Esophagus mucosa (tissue), 1 donor: ENCODE measurements at places on chromosomes 4 and X.

DNA sequence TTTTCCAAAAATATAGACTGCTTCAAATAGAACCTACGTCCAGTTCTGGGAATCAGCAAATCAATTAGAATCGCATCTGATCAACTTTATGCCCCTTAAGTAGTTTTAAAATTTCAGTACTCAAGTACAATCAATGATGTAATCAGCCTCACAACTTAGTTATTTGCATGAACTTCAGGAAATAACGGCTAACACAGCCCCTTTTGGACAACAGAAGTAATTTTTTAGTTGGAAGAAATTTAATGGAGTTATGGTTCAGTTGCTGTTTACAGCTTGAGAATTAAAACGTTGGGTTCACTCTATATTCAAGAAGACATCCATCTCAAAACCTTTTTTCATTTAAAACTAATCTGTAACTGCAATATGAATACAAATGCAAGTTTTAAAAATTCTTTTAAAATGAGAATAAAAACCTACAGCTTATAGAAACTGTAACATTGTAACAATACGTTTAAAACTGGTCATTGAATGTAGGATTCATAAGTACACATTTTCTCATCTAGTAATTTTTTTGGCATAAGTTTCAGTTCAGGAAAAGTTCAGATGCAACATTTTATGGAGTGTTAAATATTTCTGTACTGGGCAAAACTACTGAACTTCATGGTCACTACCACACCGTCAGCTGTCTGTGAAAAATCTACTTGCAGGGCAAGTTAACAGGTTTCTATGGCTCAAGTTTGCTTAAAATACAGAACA lies 956 bp downstream of the TAPT1 start:
- ATAC-seq, result no peak

- no peak for ATAC-seq
These were observed 17.9 kb upstream of the CDKN2AIP start for GRCh38 chr4:183426507-183426906.

- ATAC-seq, result no peak
These were observed 48.4 kb upstream of the SLC7A3 start for GRCh38 chrX:70979136-70979762.

DNA sequence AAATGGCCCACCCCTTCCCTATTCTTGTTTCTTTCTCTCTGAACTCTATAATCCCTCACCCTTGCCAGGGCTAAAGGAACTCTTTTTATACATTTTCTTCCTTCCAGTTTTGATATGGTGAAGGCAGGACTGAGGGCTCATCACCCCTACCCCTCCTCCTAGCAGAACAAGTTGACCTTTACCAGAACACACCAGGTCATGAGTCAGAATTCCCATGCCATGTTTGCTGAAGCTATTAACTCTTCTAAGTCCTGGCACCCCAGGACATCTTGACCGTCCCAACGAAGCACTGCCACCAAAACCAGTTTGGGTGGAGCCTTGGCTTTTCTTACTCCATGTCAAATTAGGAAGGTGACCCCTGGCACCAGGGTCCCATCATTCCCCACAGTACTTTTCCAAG lies 57.5 kb upstream of the DYNLT3 start:
- ATAC-seq, result no peak

- ATAC-seq, result peak; percentile 32
These were observed at the start of gene CCDC160 for GRCh38 chrX:134236626-134237614. Gene CCDC160 (plus strand): TSS chrX:134237182. CDS start chrX:134244801, 7,619 bp downstream.

DNA sequence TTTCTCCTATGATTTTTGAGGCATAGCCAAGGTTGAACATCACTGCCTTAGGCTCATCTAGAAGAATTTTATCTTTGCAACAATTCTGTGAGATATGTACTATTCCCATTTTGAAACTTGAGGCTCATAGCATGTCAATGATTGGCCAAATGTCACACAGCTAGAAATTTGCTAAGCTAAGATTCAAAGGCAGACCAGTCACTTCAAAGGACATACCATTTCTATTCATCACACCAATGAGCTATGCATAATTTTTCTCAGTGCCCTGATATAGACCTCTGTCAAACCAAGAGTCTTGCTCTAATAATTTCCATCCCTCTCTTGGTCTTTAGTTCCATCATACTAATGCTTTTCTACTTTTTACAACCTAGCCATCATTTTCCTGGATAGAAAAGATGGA lies 27.6 kb upstream of the SERTM2 start:
- ATAC-seq, result no peak

GRCh38 chr4:173909294-173909693 lies 374.2 kb downstream of the FBXO8 start:
- ATAC-seq, result no peak

GRCh38 chr4:140726776-140727500 lies 29.2 kb downstream of the TBC1D9 start:
- ATAC-seq, result no peak

DNA sequence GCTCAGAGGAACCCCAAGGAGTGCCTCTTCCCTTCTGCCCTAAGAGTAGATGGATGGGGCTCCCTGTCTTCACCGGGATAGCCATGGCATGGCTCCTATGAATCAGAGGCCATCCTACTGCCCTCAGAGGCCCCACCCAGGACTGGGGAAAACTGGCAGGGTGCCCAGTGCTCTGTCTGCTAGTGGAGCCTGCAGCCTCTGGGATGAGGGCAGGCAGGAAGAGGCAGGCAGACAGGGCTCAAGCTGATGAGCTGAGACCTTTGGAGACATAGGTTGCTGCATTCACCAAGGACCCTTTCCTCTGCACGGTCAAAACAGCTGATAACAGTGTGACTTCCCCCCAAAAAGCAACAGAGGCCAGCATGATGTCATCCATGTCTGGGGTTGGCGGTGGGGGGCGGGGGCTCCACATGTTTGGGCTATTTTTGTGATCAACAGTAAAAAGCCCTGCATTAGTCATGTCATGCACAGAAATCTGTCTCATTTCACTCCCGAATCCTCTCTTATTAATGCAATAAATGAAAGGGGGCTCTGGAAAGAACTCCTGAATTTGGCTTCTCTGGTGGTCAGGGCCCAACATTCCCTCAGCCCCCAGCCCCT lies 207.6 kb upstream of the MAMLD1 start:
- ATAC-seq, result peak; percentile 26

- no peak for ATAC-seq
These were observed 264.8 kb downstream of the GASK1B start for GRCh38 chr4:157908031-157908430.

DNA sequence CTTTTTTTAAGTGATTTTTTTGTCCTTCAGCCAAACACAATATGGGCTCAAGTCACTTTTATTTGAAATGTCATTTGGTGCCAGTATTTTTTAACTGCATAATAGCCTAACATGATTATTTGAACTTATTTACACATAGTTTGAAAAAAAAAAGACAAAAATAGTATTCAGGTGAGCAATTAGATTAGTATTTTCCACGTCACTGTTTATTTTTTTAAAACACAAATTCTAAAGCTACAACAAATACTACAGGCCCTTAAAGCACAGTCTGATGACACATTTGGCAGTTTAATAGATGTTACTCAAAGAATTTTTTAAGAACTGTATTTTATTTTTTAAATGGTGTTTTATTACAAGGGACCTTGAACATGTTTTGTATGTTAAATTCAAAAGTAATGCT lies 62.1 kb downstream of the EDNRA start:
- ATAC-seq, result no peak

- ATAC-seq, result no peak
These were observed 297.6 kb upstream of the INTU start for GRCh38 chr4:127335073-127335620.

DNA sequence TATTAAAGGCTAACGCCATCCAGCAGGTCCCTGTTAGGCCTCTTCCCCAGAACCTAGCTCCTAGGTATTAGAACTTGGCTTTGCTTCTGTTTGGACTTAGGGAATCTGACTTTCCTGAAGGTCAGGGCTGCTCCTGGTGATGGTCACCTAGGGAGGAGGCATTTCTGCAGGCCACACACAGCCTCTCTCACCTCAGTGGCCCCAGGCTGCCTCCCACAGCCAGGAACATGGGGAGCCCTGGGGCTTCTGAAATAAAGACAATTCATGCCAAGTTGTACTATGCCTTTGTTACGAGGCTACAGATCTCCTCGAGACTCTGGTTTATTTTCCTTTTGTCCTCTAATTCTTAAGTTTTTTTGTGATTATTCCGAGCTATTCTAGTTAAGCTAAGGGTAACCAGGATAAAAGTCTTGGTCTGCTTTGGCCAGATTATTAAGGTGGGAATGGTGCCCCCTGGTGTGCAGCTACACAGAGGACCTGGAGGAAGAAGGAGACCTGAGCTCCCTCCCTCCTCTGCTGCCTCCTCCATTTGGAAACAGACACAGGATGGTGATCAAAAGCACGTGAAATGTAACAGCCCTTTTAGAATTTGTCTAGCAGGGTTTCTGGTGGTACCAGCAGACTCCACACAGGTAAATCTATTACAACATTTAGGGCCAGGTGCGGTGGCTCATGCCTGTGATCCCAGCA lies 131.0 kb downstream of the DCLK2 start:
- peak; percentile 49 for ATAC-seq

DNA sequence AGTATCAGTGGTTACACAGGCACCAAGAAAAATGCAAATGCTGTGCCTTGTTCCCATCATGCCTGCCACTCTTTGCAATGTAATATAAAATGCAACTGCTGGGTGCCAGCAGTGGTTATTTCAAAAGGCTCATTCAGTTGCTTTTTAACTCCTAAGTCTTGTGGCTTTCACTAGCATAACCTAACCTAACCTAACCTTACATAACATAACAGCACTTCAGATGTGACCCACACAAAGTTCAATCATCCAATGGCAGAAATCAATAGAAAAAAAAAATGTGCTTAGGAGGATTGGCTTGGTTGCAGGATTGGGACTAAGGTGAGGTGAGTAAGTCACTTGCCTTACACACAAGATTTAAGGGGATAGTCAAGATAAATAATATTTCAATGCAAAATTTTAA lies 60.2 kb upstream of the VMA21 start:
- no peak for ATAC-seq

GRCh38 chrX:12987900-12988594 lies 13.1 kb downstream of the TMSB4X start:
- ATAC-seq, result no peak

DNA sequence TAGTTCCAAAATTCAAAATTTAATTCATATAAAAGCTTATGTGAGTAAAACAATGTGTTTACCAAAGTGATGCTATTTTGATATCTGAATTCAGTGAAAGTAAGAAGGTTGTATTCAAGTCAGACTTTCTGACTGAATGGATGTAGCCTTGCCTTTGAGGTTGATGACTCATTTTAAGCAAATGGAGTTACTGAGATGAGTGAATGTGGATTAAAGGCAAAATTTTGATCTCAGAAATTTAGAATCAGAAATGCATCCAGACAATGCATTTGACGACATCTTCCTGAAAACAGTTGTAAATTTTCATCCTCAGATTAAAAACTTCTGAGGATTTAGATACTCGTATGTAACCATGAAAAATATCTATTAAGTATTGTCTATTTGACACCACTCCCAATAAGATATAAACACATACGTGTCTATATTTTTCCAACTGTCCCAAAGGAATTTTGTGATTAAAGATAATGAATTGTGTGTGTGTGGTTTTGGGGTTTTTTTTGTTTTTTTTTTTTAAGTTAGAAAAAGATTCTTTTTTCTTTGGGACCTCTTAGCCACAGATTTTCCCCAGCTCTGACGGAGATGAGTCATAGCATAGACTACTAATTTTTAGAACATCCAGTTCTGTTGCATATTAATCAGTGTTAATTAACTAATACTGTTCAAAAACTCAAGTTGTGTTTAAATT lies 34.4 kb downstream of the NFKB1 start:
- ATAC-seq, result no peak

DNA sequence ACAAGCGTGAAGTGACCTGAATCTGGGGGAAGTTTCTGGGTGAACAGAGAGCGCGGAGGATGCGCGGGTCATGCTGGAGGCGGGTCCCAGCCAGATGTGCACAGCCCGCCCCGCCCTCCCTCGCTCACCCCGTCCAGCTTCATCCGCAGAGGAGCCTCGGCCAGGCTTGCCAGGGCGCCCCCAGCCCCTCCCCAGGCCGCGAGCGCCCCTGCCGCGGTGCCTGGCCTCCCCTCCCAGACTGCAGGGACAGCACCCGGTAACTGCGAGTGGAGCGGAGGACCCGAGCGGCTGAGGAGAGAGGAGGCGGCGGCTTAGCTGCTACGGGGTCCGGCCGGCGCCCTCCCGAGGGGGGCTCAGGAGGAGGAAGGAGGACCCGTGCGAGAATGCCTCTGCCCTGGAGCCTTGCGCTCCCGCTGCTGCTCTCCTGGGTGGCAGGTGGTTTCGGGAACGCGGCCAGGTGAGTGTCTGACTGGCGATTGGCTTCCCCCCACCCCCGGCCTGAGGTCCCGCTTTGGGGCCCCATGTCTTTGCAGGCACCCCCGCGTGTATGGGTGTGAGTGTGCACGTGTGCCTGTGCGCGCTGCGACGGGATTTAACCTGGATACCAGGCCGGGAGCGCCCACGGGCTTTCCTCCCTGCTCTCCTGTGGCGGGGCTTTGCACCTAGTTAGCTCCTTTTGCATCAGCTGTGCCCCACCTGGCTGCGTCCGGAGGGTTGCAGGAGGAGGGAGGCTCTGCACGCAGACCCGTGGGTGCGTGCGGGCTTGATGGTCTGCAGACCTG lies at the start of gene EGFL6:
Gene EGFL6, plus strand, starts transcription at position 123 of the 782 bp plus-strand sequence. Its CDS starts 261 bp downstream, at position 384.
- ATAC-seq, result peak; percentile 20

- no peak for ATAC-seq
These were observed 54.2 kb downstream of the EDA start for GRCh38 chrX:69670001-69670555.

DNA sequence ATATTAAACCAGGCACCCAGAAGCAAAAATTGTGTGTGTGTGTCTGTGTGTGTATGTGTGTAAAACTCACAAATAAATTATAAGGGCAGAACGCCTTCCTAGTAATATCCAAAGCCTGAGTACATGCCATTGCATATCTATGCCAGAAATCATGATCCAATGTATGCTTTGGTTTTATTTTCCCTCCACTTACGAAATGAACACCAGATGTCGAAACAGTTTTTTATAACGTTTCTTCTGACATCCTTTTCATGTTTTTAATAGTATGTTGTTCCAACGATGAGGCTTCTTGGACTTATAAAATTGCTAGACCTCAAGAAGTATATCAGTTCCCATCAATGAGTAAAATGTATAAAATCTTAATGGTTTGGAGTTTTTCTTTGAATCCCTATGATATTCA lies 55.4 kb downstream of the KCNIP4 start:
- no peak for ATAC-seq

- peak; percentile 99 for ATAC-seq
These were observed 34.2 kb downstream of the WDR13 start for GRCh38 chrX:48631376-48632090.

GRCh38 chr4:121711263-121712000 lies 14.7 kb upstream of the ANXA5 start:
- peak; percentile 74 for ATAC-seq

GRCh38 chr4:142832022-142832421 lies 14.1 kb downstream of the INPP4B start:
- ATAC-seq, result no peak

DNA sequence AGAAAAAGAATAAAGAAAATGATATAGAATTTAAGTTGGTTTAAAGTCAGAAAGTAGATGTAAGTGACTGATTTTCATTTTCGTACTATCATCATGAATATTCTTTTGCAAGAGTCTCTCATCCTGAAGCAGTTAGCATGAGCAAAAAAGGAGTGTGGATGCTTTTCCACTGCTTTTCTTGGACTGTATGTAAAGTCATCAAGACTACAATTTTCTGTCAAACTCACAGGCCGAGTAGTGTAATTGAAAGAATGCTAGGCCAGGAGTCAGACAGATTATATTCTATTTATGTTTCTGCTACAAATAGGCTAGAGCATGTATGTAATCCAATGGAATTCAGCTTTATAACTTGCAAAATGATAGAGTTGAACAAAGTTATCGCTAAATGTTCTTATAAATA lies 197.1 kb upstream of the SPOCK3 start:
- no peak for ATAC-seq
